ENCODE measurements at places on chromosomes 2 and 18.

DNA sequence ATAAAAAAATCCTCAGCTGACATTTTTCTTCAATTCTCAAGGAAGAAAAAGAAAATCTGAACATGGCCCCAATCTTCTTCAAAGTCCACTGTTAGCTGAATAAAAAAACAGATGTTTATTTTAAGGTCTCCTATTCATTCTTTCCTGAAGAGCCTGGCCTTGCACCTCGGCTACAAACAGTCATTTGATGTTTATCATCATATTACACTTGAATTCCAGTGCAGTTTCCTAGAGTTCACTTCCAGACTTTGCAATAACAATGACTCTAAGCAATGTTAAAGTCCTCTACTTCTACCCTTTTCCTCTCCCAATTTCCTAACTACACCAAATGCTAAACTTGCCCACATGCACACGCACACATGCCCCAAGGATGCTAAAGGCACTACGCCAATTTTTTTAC lies 70.1 kb downstream of the NOL10 start:
- DNase-seq: no peak

- DNase-seq: peak; percentile 65
These were observed 175.7 kb downstream of the SOCS6 start for GRCh38 chr18:70464343-70465114.

DNA sequence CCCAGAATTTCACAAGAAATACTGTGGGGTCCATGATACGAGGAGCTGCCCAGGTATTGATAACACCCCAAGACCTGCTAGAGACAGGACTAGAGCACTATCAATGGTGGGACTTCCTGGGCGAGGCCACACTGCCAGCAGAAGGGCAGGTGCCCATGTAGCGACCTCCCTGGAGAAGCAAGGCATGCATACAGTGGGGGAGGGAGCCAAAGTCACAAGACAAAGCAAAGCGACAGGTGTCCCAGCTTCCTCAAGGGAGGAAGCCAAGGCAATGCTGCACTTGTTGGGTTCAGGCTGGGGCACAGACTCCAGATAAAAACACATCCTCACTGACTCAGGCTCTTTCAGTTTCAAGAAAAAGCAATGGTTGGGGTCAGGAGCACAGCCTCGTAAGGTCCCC lies 7.5 kb downstream of the CD207 start:
- DNase-seq: peak; percentile 12

- DNase-seq: no peak
These were observed 126.3 kb upstream of the HS6ST1 start for GRCh38 chr2:128444816-128445522.

DNA sequence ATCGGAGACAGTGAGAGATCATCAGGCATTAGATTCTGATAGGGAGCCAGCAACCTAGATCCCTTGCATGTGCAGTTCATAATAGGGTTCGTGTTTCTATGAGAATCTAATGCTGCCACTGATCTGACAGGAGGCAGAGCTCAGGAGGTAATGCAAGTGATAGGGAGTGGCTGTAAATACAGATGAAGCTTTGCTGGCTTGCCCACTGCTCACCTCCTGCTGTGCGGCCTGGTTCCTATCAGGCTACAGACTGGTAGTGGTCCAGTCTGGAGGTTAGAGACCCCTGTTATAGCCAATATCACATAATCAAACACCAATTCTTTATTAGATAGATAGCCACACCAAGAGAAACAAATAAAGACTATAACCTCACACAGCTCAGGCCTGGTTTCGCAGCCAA lies 51.0 kb upstream of the NBEAL1 start:
- no peak for DNase-seq

DNA sequence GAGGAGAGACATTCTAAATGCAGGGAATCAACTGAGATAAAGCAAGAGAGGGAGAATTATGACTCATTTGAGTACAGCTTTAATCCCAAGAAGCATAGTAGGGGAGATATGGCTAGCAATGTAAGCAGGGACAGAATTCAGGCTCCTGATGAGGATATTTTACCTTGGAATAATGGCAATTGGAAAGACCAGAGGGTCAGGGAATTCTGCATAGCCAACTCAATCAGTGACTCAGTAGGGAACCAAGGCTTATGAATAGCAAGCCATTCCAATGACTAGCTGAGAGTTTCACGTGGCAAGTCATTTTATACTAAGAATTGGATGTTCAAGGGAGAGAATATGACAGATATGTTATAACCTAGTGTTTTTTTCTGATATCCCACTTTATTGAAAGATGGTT lies 563.8 kb upstream of the NETO1 start:
- no peak for DNase-seq

- DNase-seq: no peak
These were observed 902.4 kb upstream of the PIK3C3 start for GRCh38 chr18:41052625-41053024.

DNA sequence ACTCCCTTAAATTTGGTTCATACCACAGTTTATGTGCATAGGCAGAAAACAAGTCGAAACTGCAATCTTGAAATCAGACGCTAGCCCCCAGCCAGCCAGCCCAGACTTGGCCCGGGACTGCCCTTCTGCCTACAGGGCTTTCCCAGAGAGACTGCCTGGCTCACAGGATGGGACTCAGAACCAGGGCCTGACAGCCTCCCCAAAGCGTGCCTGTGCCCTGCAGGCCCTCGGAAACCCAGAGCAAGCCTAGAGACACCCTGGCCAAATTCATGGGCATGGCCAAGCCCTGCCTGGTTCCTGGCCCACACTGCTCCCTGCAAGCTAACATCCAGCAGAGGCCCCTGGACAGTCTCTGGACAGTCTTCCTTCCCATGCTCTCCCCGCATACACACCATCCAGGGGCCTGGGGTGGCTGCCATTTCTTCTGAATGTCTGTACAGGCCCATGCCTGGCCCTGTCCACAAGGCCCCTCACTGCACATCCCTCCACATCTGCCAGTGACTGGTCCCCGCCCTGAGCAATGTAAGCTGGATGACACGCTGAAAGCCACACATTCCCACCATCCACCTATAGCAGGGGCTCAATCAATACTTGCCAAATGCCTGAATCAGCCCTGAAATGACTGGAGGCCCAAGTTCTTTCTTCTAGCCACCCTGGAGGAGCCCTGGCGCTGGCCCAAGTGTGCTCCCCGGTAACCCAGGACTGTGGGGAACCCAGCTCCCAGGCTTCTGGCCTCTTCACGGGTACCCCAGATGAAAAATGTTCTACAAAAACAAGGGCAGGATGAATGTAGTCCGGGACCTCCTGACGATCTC lies 73.1 kb downstream of the HDAC4 start:
- no peak for DNase-seq

DNA sequence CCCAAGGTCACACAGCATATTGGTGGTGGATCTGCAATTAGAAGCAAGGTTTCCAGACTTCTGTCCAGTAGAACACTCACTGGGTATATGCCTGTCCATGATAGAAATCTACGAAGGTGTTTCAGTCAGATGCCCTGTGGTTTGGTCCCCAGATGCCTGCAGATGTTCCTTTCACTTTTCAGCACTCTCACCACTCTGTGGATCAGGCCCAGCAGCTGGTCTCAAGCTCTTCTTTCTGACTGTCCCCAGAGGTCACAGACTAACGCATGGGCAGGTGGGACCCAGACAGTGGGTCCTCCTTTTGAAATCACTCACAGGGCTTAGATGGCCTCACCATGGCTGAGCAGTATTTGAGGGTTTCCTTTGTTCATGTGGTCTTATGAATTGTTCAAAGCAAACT lies 376.5 kb downstream of the ALK start:
- DNase-seq: peak; percentile 29

GRCh38 chr2:104863146-104863467 lies 9.2 kb downstream of the POU3F3 start:
- no peak for DNase-seq

GRCh38 chr2:119049968-119050704 lies 108.1 kb downstream of the MARCO start:
- DNase-seq: no peak

GRCh38 chr2:71789556-71790204 lies 336.3 kb downstream of the DYSF start:
- no peak for DNase-seq

DNA sequence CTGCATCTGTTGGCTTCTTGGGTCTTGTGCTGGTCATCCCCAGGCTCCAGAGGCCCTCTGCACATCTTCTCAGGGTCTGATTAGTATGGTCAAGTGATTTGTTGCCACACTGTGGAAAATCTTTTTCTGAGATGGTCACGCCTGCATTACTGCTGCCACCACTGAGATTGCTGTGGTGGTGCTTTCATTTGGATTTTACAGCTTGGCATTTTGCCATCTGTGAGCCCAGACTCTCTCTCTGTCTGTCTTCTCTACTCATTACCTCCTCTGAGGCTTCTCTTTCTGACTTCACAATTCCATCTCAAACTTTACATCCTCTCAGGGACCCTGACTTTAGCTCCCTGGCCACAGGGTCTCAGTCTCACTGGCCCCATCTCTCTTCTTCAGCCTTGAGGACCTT lies 154.6 kb downstream of the LRRTM1 start:
- DNase-seq: no peak

DNA sequence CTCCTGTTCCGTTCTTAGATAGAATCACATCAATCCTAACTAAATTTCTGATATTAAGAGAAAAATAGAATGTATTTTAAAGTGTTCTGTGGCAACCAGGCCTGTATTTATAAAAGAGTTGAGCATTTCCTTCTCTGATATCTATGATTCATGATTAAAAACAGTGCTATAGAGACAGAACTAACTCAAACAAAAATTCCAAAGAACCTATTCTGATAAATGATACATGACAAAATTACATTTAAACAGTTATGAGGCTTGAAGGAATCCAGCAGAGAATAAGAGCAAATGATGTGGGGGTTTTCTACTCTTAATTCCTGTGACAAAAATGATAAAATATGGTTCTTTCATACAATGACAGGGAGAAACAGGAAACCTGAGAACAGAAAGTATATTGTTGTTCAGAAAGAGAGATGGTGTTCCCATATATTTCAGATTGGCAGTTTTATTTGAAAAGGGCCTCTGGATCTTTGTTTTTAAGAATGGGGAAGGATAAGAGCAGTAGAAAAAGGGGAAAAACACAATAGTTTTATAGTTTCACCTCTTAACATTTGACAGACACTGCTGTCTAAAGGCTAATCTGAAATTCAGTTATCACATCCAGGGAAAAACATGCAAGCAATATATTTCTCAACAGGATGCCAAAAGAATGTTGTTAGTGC lies 944.3 kb downstream of the LRP1B start:
- no peak for DNase-seq

GRCh38 chr18:9422816-9423519 lies 52.3 kb upstream of the RALBP1 start:
- DNase-seq: no peak

GRCh38 chr18:79610461-79611039 lies 69.1 kb upstream of the CTDP1 start:
- no peak for DNase-seq

GRCh38 chr2:176769499-176770370 lies 442.9 kb upstream of the HNRNPA3 start:
- DNase-seq: no peak

- DNase-seq: no peak
These were observed 164.3 kb downstream of the RPIA start for GRCh38 chr2:88855620-88856408.

GRCh38 chr2:211133766-211134165 lies 577.4 kb downstream of the CPS1 start:
- no peak for DNase-seq

- DNase-seq: no peak
These were observed 1.2 kb downstream of the BABAM2 start for GRCh38 chr2:27891673-27892105.

GRCh38 chr2:234125451-234126145 lies 75.1 kb downstream of the SPP2 start:
- DNase-seq: no peak

GRCh38 chr2:197311421-197312033 lies 947 bp upstream of the ANKRD44 start:
- no peak for DNase-seq

DNA sequence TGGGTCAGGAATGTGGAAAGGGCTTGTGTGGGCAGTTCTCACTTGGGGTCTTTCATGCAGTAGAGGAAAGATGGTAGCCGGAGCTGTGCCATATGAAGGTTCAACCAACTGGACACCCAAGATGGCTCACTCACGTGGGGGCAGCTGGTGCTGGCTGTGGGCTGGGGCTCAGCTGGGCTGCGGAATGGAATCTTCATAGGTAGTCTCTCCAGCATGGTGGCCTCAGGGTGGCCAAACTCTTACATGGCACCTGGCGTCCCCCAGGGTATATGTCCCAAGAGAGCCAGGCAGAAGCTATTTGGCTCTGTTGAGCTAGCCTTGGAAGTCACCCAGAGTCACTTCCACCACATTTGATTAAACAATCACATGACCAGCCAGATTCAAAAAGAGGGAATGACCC lies 163.1 kb upstream of the KLHL29 start:
- DNase-seq: no peak

GRCh38 chr18:57301573-57302559 lies 50.5 kb upstream of the ST8SIA3 start:
- no peak for DNase-seq

DNA sequence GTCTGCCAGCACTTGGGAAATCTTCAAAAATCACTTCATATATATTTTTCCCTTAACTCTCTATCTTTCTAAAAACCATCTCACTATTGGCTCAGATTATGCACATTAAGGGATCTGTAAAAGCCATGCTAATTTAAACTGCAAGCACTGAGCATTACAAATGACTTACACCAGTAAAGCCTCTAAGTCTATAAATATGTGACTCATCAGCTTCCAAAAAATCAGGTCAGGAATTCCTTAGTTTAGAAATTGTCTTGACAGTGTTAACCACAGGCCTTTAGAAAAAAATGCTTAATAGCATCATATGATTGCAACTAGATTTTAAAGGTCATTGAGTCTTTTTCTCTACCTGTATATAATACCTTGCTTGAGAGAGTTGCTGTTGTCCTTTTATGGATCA lies 1113.6 kb upstream of the PIK3C3 start:
- DNase-seq: no peak

- DNase-seq: no peak
These were observed 276.6 kb downstream of the ZNF521 start for GRCh38 chr18:25075331-25075730.

GRCh38 chr2:55416786-55417568 lies 2.7 kb downstream of the CCDC88A start:
- DNase-seq: no peak

DNA sequence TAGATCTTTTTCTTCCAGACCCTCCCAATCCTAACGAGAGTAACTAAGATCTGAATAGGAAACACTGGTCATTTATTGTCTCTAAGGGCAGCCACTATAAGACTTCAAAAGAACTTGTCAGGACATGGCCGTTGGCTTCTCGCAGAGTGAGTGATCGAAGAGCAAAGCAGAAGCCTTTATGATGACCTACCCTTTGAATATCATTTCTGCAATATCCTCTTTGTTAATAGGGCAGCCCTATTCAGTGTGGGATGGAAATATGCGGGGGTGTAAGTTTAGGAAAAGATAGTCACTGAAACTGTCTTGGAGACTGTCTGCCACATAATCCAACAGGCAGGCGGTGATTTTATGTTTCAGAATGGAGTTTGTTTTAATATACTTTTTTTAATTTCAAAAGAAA lies 70.9 kb downstream of the FBXO36 start:
- DNase-seq: no peak

DNA sequence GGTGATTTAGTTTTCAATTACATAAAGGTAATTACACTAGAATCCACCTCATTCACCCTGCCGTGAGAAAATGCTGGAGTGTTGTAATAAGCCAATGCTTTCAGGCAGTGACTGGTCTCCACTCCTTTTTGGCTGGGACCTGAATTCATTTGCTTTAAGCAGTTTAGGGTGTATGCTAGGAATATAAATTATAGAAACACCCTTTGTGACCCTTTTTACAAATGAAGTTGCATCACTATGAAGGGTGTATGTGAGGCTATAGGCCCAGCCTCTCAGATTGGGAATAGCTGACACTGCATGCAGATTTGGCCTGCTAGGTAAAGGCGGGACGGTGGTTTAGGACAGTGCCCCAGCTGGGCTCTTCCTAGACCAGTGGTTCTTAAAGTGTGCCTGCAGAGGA lies 50.8 kb upstream of the NFE2L2 start:
- DNase-seq: no peak
